ENCODE measurements at places on chromosomes 12 and 14.

GRCh38 chr14:51516706-51517395, 134.9 kb upstream of the FRMD6 start:
- no peak for DNase-seq

GRCh38 chr12:93689076-93689834, 12.1 kb downstream of the CRADD start:
- no peak for DNase-seq

DNA sequence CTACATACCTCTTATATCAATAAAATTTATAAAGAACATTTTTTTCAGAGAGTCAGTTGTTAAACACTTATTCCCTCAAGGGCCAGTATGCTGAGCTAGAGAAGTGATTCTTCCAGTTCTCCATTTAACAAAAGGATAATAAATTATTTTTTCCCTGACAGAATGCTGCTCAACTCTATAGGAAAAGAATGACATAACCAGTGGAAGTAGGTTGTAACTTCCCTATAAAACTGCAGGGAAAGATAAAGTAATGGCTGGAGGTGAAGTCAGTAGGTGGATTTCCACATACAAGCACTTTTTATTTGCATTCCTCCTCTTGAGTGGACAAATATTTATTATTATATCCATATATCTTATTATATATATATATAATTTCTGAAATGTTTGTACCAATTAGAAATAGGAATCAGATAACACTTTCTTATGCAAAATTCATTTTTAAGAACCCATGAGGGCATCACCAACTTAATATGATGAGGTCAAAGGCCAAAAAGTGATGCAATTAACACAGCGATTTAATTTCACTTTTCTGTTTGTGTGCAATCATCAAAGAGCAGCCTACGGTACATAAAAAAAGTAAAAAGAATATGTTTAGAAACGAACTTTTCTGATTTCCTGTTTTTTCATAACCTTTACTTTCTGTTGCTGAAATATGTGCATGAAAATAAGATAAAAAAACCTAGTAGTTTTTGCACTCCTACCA, 175.3 kb downstream of the PRKD1 start:
- DNase-seq, result no peak

GRCh38 chr12:31959701-31960391, 631 bp downstream of the RESF1 start:
- DNase-seq, result peak; percentile 83

DNA sequence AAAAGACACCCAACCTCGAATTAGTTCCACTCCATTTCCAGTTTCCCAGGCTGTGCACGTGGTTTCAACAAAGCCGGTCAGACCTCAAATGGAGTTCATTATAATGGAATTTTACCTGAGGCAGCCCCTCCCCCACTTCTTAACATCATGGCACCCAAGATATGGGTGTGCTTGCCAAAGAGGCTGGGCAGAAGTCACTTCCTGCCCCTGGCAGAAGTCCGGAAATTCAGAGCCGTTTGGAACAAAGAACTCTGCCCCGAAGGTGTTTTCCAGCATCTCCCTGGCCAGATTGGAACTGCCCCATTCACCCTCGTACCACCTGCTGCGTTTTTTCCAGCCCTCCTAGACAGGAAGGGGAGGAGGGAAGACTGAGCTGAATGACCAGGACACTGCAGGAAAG, 8.2 kb downstream of the VDR start:
- no peak for DNase-seq

GRCh38 chr14:56959121-56959520, 148.8 kb upstream of the OTX2 start:
- DNase-seq, result no peak

GRCh38 chr12:94205822-94206221, 57.4 kb downstream of the PLXNC1 start:
- peak; percentile 35 for DNase-seq

DNA sequence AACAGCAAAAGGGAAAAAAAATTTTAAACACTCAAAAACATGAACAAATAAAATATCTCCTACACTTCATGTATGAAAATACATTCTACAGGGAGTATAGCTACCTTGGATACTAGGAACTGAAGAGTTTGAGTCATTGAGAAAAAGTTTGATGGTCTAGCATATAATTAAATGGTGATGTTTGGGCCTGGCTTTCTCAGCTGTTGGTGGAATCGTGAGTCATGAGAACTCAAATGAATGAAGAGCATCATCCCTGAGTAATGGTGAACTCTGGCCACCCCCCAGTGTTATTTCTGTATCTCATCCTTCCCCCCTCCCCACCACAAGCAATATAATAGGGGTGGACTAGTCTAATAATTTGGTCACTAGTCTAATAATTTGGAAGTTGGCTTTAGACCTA, 6.7 kb upstream of the SLC6A15 start:
- no peak for DNase-seq

DNA sequence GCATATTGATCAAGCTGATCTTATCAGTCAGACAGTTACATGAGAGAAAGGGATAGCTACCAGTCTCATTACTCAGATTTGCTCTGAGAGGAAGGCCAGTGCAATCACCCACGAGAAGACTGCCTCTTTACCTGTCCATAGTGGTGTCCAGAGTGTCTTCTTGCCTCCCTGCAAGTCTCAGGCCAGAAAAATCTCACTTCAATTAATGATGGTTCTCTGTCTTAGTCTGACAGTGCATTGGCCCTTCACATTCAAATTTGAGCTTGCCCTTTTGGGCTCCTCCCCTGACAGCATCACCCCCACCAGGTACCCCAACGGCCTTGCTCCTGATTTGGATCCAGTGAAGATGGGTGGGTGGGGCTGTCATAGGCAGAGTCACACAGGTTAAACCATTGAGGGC, at the start of gene AICDA:
TSS of gene AICDA (minus strand) at position 231 of the 400 bp plus-strand sequence. CDS start at position 139, 92 bp downstream.
- DNase-seq, result peak; percentile 35

- no peak for DNase-seq
Measured at GRCh38 chr12:83042441-83043200, 355.9 kb downstream of the TMTC2 start.

DNA sequence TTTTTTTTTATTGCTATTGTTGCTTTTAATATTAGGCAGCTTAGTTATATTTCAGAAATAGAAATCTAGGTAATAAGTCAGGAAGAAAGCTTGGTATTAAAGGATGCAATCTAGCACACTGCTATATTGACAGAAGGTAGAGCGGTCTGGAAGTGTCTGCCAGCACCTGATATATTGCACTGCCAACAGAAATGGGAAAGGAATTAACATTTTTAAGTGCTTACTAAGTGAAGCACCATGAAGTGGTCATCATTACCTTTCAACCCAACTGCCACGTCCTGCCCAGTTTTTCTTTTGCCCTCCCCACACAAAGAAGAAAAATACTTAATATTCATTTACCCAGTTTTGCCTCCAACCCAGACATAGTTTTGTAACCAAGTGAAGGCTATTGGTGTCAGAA, 163.5 kb downstream of the KITLG start:
- DNase-seq, result no peak

GRCh38 chr12:26599096-26599695, 233.8 kb downstream of the ITPR2 start:
- DNase-seq, result no peak

GRCh38 chr14:97276573-97276972, 479.4 kb downstream of the VRK1 start:
- DNase-seq, result no peak

DNA sequence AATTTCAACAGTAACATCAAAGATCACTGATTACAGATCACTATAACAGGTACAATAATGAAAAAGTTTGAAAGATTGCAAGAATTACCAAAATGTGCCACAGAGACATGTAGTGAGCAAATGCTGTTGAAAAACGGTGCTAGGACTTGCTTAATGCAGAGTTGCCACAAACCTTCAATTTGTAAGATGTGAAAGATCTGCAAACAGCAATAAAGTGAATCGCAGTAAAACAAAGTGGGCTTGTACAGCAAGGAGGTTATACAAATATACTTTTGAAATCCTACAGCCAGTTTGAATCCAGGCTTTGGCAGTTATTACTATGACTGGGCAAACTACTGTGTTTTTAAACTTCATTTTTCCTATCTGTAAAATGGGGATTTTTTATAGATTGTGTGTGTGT, 1.0 kb upstream of the PLEKHA5 start:
- no peak for DNase-seq

DNA sequence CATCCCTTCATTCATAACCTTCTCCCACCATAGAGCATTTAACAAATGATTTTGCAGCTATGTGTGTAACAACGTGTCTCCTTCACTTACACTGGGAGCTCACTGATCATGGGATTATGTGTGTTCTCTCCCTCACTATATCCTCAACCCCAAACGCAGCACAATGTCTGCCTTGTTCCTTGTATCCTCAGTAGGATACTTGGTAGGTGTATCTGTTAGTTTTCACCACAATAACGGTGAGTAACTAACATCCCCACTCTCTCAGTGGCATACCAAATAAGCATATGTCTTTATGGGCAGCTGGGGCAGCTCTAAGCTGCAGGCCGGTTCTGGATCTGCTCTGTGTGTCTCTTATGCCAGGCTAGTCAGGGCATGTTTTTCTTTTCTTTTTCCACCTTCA, 166.7 kb upstream of the PWP1 start:
- DNase-seq, result peak; percentile 26

GRCh38 chr14:32350020-32350419, 20.9 kb downstream of the AKAP6 start:
- no peak for DNase-seq

- DNase-seq, result no peak
Measured at GRCh38 chr12:29780084-29780483, 3.7 kb downstream of the TMTC1 start.

- DNase-seq, result peak; percentile 95
Measured at GRCh38 chr14:104677512-104678332, 11.7 kb upstream of the INF2 start.

DNA sequence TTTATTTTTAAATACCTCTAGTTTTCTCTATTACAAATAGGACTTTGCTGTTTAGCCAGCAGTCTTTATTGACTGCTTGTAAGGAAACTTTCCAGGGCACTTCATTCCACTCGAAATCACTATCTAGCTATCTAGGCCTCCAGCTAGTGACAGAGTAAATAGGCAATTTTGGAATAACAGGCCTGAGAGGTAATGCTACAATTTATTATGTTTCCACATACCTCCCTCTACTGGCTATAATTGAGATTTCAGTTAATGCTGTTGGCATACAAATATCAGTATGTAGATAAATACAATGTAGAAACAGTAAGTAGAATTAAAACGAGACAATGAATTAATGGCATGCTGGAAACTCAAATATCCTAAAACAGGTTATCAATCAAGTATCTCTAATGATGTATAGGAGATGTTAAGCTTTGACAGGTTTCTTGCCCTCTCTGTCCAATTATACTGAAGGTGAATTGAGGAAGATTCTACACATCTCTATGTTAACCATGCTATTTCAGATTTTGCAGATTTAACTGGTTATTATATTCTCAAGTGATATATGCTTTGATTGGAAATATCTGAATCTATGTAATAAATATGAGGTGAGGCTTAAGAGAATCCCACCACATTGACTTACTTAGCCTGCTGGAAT, 7.2 kb downstream of the DTD2 start:
- no peak for DNase-seq

DNA sequence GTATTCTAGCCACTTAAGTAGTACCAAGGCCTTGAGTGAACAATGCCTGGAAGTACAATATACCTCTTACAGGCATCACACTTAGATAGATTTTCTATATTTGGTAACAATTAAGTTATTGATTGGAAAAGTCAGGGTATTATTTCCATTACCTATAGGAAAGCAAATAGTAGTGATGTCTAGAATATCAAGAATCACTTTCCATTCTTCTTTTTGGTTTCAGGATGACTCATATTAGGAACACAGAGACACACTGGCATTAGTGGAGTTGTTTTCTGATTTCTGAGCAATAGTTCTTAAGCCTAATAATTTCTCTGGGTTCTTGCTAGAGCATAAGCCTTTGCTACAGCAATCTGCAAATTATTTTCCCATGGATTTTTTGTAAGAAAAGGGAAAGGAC, 1640.0 kb upstream of the SEL1L start:
- DNase-seq, result no peak

DNA sequence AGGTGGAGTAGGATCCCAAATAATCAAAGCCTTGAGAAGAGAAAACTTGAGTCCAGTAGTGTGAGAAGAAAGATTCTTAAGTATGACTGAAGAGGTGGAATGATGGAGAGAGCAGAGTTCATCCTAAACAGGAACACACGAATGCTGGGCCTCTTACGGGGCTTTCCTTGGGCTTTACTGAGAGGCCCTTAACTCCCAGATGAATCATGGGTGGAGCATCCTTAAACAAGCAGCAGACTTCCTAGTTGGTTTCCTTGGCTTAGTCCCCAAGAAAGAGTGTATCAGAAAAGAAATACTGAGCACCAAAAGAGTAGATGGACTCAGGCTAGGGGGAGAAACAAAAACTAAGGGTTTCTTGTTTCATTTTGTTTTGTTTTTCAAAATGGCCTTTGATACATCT, 132.5 kb downstream of the GPR135 start:
- no peak for DNase-seq

GRCh38 chr14:105918496-105919262, 392.3 kb downstream of the TMEM121 start:
- no peak for DNase-seq

DNA sequence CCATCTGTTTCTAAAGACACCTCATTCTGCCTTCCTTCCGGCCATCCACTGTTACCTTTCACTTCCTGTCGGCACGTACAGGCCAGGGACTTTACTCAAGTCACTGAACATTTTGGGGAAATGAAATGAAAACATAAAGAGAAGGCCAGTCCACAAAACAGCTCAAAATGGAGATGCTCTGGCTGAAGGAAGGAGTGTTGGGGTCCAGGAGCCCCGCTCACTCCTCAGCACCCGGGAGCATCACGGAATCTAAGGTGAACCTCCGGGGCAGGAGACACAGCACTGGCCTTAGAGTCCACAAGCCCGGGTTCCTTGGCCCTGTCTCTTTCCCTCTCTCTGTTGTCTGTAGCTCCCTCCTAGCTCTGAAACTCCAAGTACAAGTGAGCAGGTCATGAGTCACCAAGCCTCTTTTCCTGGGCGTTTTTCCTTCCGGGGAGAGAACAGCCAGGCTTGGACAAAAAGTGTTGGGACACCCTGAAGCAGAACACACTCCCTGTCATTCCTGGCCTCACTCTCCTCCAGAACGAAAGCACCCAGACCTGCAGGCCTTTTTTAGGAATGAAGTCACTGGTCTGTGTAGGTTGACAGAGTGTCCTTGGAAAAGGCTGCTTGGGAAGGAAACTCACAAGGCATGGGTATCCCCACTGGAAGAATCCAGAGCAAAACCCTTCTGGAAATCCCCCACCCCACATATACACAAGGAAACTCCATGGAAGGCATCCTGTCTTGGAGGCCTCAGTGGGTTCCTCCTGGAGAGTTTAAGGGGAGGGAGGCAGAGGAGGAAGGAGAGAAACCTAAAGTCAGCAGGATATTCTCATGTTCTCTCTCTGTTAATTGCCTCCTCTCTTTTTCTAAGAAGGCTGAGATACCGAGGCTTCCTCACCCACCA, 245.3 kb downstream of the ZFP36L1 start:
- DNase-seq, result peak; percentile 95

- DNase-seq, result no peak
Measured at GRCh38 chr14:52741865-52742264, 11.9 kb downstream of the STYX start.

DNA sequence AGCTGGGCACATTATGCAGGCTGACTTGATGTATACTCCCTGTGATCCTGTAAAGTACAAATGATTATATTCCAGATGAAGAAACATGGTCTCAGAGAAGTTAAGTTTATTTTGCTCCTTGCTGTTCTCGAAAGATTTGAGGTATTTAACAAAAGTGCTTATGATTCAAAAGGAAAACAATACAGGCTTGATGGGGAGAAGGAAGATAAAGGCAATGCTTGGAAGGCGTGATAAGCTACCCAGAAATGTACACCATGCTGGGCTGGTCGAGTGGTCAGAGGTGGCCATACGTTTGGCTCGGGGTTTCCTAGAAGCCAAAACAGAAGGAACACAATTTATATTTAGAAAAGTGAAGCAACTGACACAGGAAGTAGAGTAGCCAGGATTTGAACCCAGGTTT, 201.0 kb downstream of the KTN1 start:
- no peak for DNase-seq

- DNase-seq, result peak; percentile 92
Measured at GRCh38 chr14:77485901-77486678, 12.5 kb downstream of the ISM2 start.
